ENCODE measurements at places on chromosomes 1 and 21.
A peak's percentile ranks its signal among the peaks of the same experiment; 100 is the strongest.

DNA sequence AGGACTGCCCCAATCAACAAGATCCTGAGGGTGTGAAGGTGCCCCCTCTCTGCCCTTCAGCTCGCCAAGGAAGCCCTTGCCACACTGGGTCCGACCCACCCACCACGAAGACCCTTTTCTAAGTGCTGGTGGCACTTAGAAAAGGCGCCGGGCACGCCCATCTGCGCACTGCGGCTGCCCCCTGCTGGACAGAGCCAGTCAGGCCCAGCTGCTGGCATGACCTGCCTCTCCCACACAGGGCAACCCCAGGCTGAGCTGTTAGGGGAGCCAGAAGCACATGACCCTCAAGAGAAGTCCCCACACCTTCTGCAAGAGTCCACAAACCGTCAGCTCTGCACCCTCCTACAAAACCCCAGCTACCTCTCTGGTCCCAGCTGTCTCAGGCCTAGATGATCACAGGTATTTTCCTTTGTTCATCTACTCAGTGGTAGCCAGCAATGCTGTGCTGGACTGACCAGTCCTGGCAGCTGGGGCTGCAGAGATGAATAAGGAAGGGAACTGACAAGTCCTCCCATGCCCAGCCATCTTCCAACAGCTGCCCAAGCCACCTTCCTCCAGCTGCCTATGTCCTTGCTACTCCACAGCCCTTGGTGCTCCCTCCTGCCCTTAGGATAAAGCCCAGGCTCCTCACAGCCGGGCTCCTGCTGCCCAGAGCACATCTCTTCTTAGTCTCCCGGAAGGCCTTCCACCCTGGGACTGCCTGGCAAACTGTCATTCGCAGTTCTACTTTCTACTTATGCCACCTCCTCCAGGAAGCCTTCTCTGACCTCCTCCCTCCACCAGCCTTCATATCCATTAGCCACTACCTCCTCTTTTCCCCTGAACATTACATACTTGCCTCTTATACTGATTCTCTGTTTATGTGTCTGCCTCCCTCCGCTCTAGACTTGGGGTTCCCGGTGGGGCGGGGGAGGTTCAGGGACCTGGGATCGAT, 39.8 kb upstream of the ZC3H12A start:
- DNase-seq = peak; percentile 65

DNA sequence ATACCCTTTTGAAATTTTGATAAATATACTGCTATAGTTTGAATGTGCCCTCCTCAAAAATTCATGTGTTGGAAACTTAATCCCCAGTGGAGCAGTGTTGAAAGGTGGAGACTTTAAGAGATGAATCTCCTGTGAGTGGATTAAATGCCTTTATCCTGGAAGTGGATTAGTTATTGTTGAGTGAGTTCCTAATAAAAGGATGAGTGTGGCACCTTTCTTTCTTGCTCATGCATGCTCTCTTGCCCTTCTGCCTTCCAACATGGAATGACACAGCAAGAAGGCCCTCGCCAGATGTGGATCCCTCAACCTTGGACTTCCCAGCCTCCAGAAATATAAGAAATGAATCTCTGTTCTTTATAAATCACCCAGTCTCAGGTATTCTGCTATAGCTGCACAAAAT, 51.8 kb downstream of the CD160 start:
- DNase-seq = no peak

GRCh38 chr1:110538075-110538474, 19.1 kb upstream of the KCNA10 start:
- DNase-seq = peak; percentile 78

DNA sequence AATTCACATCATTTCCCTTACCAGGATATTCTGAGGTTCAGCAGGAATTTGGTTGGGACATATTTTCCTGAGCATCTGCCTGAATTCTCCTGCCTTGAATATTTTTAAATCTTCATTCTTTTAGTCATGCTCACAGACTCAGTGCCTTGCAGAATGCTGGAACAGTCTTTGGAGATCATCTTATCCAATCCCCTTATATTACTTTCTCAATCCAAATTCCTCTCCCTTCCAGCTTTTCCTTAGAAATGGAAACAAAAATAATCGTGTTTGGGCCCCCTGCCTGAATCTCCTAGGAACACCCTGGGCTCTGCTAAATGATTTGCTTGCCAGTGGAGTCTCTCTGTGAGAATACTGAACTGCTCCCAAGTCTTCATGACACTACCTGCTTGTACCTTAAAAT, 38.4 kb downstream of the LHX8 start:
- DNase-seq = no peak

DNA sequence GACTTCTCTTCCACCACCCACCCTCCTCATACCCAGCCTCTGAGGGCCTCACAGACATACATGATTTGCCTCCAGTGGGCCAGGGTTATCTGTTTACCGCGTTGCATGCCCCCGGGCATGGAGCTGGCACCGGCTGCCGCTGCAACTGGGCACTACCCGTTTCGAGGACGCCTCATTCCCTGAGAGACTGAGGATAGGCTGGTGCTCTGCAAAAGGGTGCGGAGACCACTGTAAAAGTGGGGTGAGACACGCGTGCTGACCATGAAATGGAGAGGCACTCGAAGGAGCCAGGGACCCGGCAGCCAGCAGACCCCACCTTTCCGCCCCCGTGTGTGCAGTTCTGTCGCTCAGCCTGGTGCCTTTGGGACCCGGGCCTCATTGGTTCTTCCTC, 20.6 kb downstream of the TP73 start:
- DNase-seq = no peak

Data from dorsolateral prefrontal cortex (tissue), 122 donors.